ENCODE measurements at places on chromosomes 3 and 15.

GRCh38 chr15:95887666-95888390, 442.7 kb upstream of the NR2F2 start:
- DNase-seq, result no peak

DNA sequence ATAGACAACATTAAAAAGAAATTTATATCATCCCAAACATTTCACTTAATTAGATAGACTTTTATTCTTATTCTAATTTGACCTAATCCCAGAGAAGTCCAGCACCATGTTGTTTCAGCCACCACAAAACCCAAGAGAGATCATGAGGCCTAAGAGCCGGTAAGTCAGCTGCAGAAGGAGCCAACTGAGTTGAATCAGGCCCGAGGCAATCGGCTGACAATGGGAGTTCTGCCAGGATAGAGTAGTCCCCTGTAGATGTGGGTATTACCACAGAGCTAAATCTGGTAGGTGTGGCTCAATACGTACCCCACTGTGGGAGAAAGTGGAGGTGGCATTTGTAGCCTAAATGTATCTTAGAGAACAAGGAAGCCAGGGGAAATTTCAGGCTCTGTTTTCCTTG, 49.7 kb upstream of the UMPS start:
- no peak for DNase-seq

DNA sequence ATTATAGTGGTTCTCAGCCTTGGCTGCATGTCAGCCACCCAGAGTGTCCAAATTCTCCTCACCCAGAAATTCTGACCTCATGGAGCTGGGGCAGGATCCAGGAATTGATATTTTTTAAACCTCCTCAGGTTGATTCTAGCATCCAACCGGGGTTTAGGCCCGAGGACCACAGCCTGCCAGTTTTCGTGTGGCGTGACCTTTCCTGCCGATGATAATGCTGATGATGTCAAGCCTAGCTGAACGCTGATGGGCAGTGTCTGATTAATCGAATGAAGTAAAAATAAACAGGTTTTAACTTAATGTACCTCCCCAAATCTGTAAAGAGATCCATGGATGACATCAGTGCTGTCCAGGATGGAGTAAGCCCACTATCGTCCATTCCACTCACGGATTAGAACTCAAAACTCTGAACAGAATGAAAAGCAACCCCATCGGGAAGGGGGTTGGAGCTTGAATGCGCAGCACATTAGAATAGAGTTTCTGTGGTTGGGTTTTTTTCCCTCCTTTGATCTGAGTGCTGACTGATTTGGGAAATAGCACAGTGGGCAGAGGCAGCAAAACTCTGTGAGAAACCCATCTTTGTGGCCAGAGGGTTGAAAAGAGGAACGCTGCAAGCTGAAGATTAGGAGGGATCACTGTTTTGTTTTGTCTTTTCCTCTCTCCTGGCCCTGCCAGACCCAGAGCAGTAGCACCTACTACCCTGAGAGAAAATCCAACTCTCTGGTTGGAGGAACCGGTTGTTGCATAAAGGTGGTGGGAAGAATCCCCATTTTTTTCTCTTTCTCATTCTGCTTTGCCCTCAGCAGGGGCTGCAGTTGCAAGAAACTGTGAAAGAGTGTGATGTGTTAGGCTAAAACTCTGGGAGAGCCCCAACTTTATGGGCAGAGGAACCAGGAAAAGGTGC, 153.9 kb downstream of the APBA2 start:
- no peak for DNase-seq

GRCh38 chr3:48571938-48572337, 8.4 kb upstream of the UCN2 start:
- no peak for DNase-seq

DNA sequence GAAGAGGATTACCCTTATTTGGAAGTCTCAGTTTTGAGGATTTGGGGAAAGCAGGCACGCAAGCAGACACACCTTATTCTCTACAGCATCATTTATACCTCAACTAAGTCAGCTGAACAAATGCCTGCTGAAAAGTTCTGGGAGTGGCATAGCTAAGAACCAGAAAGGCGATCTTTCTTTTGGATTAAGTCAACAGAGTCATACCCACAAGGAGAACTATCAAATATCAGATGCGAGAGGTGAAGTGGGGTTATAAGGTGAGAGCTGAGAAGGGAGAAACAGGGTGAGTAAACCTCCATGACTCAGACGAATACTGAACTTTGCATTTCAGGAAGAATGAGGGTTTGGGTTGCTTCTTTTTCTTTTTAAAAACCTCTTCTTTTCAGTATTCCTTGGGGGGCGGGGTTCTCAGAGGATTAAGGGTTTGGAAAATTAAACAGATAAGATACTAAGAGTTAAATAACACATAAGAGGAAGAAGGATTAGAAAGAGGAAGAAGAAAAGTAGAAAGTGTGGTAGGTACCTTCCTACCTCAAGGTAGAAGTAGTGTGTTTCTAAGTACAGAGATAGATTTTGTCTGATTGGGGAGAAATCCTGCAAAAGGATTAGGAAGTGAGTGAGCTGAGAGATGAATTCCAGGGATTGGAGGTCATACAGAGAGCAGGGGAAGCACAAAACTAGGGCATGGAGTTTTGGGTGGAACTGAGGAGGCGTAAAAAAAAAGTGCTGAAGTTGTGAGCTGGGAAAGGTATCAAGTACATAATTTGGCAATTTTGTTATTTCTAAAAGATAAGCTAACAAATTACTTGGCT, 41.3 kb upstream of the ICE2 start:
- DNase-seq, result peak; percentile 5

- DNase-seq, result no peak
Measured at GRCh38 chr15:37220949-37221670, 120.8 kb upstream of the MEIS2 start.

DNA sequence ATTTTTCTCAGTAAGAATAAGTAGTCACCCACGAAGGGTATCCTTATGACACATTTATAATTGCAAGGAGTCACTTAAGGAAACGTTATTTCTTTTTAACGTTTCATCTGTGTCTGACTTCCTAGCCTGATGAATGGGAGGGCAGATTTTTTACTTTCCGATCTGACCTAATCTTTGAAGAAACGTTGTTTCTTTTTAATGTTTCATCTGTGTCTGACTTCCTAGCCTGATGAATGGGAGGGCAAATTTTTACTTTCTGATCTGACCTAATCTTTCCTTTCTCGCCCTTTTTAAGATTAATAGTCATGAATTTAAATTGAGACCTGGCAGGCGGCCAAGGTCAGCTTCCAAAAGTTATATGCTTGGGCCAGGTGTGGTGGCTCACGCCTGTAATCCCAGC, 3.0 kb upstream of the KLHL6 start:
- DNase-seq, result no peak

DNA sequence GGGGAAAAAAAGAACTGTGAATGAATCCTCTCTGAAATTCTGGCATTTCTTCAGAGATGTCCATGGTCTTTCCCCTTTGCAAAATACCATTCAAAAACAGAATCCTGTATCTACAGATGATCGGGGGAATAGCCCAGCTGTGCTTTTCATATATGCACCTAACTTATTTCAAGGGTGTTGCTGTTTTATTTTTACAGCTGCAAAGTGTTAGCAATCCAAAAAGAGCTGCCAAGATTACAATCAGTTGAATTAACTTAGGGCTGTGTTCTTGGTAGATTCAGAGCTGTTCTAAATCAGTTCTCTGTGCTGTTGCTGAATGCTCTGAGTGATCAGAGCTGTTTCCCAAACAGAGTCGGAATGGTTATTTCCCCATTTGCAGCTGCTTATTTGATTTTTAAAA, 175.7 kb upstream of the SEMA6D start:
- DNase-seq, result no peak
